ENCODE measurements at places on chromosomes 11 and 22. TPM values are rescaled to one million over a fixed set of nuclear protein-coding genes. Genes with fewer than 3 reads are reported as not detected.

GRCh38 chr11:78542007-78542406, 32.7 kb downstream of the NARS2 start:
- no peaks in the 10 kb centered on the region for H3K27me3 ChIP-seq
- H3K27ac ChIP-seq, result no peak overlapping the region
- DNase-seq, result no peak
- no peaks in the 10 kb centered on the region for H3K36me3 ChIP-seq
- H3K4me1 ChIP-seq, result no peaks in the 10 kb centered on the region
- H3K4me3 ChIP-seq, result no peak overlapping the region

DNA sequence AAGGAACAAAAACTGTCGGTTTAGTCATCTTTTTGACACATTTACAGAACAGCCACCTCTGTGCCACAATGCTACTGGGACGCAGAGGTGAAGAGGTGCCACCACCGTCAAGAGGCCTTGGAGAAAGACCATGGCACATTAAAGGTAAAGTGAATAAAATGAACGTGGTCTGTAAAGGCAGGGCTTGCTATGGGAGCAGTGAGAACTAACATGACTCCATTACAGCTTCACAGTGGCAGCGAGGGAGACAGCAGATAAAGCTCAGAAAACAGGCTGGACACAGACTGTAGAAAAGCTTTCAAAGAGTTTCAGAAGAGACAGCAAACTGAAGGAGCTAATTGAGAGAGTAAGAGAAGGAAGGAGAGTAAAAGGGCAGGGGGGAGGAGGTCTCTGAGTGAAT, 102.9 kb downstream of the GAB2 start:
- no peak overlapping the region for H3K27ac ChIP-seq
- H3K4me1 ChIP-seq, result peaks cover 8% of the 10 kb centered on the region
- no peak for DNase-seq
- no peaks in the 10 kb centered on the region for H3K36me3 ChIP-seq
- no peak overlapping the region for H3K4me3 ChIP-seq

DNA sequence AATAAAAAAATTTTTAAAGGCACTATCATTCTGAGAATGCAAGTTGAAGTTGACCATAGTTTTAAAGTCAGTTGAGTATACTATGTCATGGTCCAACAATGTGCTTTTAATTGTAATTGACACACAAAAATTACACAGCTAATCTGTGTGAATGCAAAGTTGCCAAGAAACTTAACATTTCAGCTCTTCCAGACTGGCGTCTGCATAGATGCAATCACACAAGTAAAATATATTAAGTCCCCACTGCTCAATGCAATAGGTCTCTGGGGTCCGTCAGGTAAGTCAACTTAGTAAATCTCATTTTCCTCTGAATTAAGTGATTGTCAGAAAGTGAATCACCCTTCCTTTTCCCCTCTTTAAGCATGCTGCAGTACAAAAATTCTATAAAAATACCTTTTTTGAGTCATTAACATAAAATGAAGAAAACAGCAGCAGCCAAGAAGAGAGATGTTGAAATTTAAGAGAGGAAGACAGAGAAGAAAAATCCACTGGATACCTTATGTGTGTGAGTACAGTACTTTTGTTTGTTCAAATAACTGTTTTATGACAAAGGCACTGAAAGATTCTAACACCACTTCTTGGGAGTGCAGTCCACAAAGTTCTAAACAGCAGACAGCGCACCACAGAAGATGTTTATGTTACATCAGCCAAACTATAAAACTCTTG, 5.1 kb downstream of the FZD4 start:
- no peak overlapping the region for H3K27ac ChIP-seq
- no peak for DNase-seq
- no peaks in the 10 kb centered on the region for H3K27me3 ChIP-seq

GRCh38 chr11:12131943-12132789, 21.8 kb downstream of the MICAL2 start:
- H3K4me3 ChIP-seq, result no peak overlapping the region
- H3K36me3 ChIP-seq, result peaks cover 5% of the 10 kb centered on the region
- H3K4me1 ChIP-seq, result peaks cover 41% of the 10 kb centered on the region
- no peak for DNase-seq
- no peaks in the 10 kb centered on the region for H3K27me3 ChIP-seq

- DNase-seq, result no peak
- no peaks in the 10 kb centered on the region for H3K27me3 ChIP-seq
- no peaks in the 10 kb centered on the region for H3K4me1 ChIP-seq
- no peak overlapping the region for H3K27ac ChIP-seq
Measured at GRCh38 chr11:17300372-17300771, 23.8 kb downstream of the NUCB2 start.

DNA sequence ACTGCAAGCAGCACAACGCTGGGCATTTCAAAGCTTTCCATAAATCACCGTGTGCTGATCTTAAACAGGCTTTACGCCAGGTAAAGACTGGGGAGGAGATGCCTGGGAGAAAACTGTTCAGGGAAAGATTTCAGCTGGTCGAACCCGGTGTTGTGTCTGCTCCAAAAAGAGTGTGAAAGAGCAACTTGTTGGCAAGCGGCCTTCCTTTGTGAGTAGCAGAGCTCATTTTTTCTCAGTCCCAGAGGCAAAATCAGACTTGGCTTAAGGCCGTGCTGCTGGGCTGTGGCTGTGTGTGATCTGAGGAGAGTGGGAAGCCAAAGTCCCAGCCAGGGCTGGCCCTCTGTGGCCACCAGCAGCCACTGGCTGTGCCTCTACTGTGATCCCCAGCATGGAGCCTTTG, 75.7 kb upstream of the E2F8 start:
- DNase-seq, result no peak
- no peak overlapping the region for H3K27ac ChIP-seq
- peaks cover 72% of the 10 kb centered on the region for H3K27me3 ChIP-seq
- H3K36me3 ChIP-seq, result no peaks in the 10 kb centered on the region
- H3K4me1 ChIP-seq, result no peaks in the 10 kb centered on the region

DNA sequence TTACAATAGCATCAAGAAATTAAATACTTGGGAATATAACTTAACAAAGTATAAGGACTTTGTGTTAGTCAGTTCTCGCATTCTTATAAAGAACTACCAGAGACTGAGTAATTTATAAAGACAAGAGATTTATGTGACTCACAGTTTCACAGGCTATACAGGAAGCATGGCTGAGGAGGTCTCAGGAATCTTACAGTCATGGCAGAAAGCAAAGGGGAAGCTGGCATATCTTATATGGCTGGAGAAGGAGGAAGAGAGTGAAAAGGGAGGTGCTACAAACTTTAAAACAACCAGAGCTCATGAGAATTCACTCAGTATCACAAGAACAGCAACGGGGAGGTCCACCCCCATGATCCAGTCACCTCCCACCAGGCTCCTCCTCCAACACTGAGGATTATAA, 32.0 kb upstream of the CCDC134 start:
- H3K36me3 ChIP-seq, result no peaks in the 10 kb centered on the region
- peaks cover 4% of the 10 kb centered on the region for H3K27me3 ChIP-seq
- peaks cover 13% of the 10 kb centered on the region for H3K4me1 ChIP-seq
- H3K27ac ChIP-seq, result no peak overlapping the region
- DNase-seq, result no peak

DNA sequence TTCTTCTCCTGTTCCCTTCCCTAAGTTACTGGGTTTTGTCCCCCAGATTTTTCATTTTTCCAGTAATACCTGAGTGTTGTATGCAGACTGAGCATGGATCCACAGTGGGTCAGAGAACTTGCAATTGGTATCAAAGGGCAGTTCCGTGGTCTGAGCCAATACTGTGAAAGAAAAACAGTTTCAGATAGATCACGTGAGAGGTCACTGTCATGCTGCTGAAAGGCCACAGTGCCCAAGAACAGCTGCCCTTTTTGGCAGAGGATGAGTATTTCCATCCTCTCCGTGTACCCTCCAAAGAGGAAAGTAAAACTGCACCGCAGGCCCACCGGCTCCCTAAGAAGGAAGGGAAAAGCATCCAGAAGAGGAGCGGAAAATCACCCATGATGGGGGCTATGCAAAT, 73.0 kb upstream of the TBCEL start:
- no peaks in the 10 kb centered on the region for H3K4me1 ChIP-seq
- H3K36me3 ChIP-seq, result peaks cover 5% of the 10 kb centered on the region
- DNase-seq, result no peak
- H3K27ac ChIP-seq, result no peak overlapping the region
- H3K27me3 ChIP-seq, result peaks cover 56% of the 10 kb centered on the region

Gene CTSC
- 413 TPM for total RNA-seq

Gene IFITM10
- 3.3 TPM for total RNA-seq

Measured in Calu3 (cell line).